ENCODE measurements at places on chromosomes 7 and 10.

DNA sequence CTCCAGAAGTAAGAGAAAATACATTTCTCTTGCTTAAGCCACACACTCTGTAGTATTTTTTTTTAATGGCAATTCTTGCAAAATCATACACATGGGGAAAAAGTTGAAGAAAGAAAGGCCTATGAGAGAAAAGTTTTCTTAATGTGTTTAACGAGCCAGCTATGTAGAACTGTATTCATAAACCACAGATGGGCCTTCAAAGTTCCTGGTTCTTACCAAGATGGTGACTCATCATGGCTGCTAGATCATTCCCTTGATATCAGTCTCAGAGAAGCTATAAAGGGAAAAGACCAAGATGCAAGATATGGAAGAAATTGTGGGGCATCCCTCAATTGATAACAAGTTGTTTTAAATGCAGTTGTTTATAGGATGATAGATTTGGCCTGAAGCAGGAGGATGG lies 992.7 kb upstream of the MBL2 start:
- no peak for DNase-seq

DNA sequence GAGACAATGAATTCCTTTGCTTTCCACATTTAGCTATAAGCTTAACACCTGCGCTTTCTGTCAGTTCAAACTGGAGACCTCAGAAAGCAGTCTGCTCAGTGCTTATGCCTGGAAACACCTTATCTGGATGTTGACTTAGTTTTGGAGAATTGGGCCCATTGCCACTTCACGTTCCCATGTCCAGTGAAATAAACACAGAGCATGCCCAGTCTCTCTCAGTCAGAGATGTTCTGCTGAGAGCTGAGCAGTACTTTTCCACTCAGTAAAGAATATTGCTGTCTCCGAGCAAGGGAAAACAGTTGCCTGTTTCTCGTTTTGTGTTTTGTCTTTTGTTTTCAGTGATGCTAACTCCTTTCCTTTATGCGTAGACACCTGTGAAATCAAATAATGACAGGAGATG lies 83.2 kb upstream of the PRR15 start:
- DNase-seq, result peak; percentile 78

- peak; percentile 48 for DNase-seq
These were observed 29.4 kb downstream of the CDK14 start for GRCh38 chr7:90625562-90625961.

DNA sequence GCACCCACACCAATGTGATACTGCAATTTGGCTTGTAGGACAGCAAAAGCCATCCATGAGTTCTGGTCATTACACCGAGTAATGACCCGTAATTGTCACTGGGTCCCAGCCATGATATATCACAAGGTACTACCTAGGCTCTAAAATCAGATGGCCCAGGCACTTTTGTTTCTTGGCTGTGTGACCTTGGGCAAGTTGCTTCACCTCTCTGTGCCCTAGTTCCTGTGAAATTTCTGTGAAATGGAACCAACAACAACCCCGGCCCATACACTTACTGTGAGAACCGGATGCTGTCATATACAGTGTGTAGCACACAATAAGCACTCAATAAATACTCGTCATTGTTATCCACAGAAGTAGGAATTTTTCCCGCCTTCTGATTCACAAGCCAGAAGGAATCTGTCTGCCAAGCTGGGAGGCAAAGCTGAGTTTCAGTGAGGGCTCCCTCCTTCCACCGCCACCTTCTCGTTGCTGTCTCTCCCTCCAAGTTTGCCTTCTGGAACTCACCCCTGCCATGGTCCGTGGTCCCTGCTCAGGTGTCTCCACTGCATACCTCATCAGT lies 6.4 kb upstream of the CYTH3 start:
- DNase-seq, result no peak

DNA sequence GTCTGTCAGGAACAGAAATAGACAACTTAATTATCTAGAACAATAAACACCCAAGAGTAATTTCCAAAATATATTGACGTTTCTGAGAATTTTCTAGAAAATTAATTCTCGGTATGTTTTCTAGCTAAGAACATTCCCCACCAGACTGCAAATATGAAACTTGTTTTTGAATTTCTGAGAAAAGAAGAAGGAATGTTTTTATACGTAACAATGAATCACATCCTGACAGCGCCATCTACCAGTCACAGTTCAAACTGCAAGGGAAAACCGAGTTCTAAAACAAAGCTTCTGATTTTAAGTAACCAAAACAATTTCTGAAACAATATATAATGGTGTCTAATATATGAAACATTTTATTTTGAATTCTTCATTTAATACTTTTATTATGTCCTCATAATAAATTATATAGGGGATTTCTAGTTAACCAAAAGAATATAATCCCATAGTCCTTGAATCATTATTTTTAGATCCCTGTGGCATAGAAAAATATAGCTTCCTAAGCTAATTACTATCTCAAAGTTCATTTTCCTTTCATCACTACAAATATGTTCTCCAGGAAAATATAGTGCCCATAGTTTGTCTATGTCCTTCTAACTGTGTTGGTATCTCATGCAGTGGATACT lies 34.5 kb upstream of the MEOX2 start:
- peak; percentile 44 for DNase-seq

- DNase-seq, result no peak
These were observed 5.4 kb downstream of the SLIT1 start for GRCh38 chr10:97180363-97180755.
